Suprapubic skin (tissue), 4 donors: ENCODE measurements at places on chromosomes 6 and 20.

DNA sequence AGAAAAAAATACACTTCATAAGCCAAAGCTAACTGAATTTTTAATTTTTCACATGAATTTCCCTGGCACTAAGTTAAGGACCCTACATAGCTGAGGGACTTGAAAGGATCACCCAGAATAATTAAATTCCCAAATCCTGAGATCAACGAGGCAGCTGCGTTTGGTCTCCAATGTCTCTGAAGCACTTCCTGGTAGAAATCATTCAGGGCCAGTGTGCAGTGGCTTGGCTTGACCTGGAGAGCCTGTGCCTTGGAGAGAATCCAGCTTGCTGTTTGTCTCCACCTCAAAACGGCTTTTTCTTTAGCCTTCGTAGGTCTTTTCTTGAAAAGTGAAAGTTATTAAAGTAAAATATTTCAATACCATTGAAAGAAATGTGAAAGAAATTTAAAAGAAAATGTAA, 92.4 kb downstream of the SMOC2 start:
- no peak for DNase-seq

GRCh38 chr20:62997417-62998035, 9.2 kb downstream of the BHLHE23 start:
- DNase-seq: no peak

GRCh38 chr6:74780831-74781230, 425.0 kb downstream of the COL12A1 start:
- DNase-seq: no peak

- DNase-seq: no peak
Measured at GRCh38 chr20:13821876-13822275, 37.0 kb downstream of the NDUFAF5 start.

GRCh38 chr20:10374036-10374435, 60.0 kb downstream of the MKKS start:
- no peak for DNase-seq

DNA sequence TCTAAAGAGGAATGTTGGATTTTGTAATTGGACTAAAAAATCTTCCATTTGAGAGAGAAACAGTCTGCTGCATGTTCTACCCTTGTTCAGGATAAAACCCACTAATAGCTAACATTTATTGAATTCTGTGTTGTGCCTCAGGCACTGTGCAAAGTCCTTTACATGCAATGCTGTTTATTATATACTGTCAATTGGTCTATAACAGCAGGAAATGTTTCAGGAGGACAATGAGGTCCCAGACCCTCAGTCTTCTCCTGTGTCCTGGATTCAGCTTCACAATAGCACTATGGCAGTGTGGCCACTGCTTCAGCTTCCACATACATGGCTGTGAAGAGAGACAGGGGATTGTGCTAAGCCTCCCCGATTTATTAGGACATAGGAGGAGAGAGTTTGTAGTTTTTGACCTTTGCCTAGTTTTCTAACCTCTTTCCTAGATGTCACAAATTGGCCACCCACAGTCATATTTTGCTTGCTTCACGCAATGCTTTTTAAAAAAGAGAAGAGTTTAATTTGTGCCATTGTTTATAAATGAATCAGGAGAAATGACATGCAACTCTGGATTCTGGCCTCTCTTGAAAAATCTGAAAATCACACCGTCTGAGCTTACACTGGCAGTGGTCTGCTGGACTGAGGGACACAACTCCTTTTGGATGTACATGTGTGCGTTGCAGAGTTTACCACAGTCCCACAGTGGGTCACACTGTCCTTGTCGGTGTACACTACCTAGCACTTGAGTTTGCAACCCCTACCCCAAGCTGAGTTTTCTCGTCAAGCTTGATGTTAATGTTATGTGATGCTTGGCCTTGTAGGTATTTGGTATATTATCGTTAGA, 11.3 kb downstream of the PTPN1 start:
- DNase-seq: no peak

DNA sequence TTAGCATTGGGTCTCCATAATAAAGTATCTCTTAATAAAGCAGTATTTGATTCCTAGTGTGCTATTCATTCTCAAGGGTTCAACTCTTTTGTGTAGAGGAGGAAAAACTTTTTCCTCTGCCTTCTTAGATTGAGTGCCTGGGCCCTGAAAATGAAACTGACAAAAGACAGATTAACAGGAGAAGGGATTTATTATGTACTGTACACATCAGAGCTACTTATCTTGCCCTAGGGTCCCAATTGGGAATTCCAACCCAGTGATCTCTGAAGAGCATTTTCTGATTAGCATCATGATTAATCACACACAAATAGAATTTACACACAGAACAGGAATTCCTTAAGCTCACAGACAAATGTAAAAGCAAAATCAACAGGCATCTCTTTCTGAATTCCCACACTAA, 128.9 kb downstream of the CD164 start:
- DNase-seq: no peak

DNA sequence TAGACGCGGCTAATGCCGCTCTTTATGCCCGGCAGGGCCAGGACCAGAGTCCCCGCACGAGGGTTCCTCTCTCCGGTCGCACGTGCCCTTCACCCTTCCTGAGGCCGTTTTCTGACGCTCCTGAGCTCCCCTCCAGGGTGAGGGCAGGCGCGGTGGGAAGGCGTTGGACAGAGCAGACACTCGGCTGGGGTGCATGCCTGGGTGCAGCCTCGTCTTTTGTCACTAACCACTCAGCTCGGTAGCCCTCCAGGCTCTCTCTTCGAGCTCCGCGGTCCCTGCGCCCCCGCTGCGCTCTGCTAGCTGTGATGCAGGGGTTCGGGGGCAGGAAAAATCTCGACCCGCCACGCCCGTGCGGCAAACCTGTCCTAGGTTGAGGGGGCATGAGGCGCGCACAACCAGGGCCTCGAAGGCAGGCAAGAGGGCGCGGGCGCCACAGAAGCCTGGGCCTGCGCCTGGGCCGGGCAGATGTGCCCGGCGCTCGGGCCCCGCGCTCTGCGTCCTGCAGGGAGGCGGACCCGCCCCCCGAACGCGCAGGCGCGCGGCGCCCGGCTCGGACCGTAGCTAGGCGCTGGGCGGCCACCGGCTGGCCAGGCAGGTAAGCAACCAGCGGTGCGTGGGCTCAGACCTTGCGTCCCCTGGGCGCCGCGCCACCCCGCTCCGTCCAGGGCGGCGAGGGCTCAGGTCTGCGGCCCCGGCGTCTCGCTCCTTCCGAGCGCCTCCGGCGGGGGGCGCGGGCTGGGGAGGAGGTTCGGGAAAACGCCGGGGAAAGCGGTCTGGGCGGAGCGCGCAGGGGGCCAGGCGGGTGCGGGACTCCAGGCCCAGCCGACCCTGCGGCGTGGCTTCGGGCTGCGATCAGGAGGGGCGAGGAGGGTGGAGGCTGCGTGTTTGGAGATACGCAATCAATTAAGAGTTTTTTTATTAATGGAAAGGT, at the start of gene L3MBTL1:
Gene L3MBTL1 (plus strand): TSS at position 548 of the 931 bp plus-strand sequence. CDS start 5,807 bp downstream, outside the sequence.
- no peak for DNase-seq

GRCh38 chr6:101394936-101395335, 1.4 kb downstream of the GRIK2 start:
- DNase-seq: no peak

DNA sequence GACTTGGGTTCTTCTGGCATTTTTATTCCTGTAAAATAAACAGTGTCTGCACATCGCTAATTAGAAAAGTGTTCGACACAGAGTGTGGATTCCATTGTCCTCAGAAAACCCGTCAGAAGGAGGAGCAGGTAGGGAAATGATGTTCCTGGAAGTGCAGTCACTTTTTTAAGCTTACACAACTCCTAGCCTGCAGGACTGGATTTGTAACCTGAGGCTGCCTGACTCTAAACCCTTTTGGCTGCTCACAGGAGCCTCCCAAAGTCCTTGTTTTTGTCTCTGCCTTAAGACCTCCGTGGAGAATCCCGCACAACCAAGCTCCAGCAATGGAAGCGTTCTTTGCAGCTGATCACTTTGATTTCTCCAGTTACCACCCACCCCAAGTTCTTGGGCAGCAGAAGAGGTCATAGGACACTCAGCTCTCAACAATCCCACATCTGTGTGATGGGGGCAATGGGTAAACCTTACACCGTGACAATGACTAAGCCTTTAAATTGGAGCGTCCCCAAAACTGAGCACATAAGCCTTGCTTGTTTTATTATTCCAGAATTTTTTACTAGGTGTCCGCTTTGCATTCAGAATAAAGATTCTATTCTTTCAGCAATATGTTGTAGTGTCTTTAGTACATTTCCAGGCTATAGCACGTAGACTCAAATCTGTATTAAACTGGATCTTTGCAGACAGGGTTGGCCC, 227.9 kb downstream of the TBXT start:
- DNase-seq: no peak

- no peak for DNase-seq
Measured at GRCh38 chr6:155738602-155739105, 283.0 kb upstream of the NOX3 start.

DNA sequence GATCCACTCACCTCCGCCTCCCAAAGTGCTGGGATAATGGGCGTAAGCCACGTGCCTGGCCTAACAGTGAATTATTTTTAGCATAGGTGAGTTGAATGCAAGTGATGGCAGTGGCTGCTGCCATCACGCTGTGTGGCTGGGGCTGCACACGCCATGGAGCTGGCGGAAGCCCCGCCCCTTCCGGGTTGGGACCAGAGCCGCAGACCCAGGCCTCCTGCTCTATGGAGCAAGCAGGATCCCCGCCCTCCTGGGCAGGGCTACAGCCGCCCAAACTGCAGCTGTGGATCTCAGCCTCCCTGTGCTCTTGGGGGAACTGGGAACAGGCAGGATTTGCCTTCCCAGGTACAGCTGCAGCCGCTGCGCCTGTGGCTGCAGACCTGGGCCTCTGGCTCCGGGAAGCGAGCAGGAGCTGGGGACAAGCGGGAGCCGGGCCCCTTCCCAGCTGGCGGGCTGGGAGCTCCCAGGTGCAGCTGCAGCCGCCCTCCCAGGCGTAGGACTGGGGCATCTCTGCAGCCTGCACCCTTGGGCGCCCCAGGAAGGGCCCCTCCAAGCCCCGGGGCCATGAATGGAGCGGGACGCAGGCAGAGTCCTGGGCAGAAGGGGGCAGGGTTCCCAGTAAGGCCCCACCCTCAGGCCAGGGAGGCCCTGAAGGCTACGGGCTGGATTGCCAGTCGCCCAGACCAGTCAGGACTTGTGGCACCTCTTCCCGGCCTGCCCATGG, 30.9 kb upstream of the SLA2 start:
- no peak for DNase-seq

- no peak for DNase-seq
Measured at GRCh38 chr6:160420253-160420968, 72.2 kb downstream of the SLC22A3 start.

GRCh38 chr20:59672576-59672975, 68.2 kb downstream of the PHACTR3 start:
- no peak for DNase-seq

DNA sequence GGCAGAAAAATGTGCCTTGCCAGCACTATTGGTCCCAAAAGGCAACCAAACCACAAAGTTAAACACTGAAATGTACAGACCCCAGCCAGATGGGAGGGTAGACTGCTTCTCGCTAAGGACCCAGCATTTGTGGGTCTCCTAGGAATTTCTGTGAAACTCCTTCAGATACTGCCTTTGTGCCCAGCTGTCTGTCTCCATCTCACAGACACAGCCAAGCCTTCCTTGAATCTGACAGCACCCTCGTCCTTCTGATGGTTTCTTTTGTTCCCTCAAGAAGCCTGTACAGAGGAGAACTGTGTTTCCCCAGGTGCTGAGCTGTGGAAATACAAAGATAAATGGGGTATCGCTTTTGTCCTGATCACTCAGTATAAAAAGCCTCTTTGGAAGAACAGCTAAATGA, 254.0 kb upstream of the TAB2 start:
- DNase-seq: no peak

GRCh38 chr6:134735461-134735860, 214.4 kb downstream of the ALDH8A1 start:
- no peak for DNase-seq

- DNase-seq: no peak
Measured at GRCh38 chr6:31529329-31530150, 778 bp downstream of the MCCD1 start.

DNA sequence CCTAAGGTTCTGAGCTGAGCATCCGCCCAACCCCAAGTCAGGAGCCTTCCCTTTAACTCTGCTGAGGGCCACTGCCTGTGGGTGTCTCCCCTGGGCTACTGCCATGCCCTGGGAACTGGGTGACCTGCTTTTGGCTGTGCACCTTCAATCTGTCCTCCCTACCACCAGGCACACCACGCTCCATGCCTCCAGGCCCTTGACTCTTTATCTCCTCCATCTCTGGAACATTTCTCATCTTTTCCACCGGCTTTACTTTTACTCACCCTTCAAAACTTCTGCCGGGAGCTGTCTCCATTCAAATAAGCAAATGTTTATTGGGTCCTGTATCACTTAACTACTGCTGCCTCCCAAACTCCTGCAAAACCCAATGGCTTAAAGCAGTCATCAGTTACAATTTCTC, 83.3 kb upstream of the NHSL1 start:
- DNase-seq: no peak

GRCh38 chr20:4972506-4973251, 28.6 kb downstream of the SLC23A2 start:
- no peak for DNase-seq

- DNase-seq: no peak
Measured at GRCh38 chr6:69129046-69129445, 494.0 kb downstream of the ADGRB3 start.

DNA sequence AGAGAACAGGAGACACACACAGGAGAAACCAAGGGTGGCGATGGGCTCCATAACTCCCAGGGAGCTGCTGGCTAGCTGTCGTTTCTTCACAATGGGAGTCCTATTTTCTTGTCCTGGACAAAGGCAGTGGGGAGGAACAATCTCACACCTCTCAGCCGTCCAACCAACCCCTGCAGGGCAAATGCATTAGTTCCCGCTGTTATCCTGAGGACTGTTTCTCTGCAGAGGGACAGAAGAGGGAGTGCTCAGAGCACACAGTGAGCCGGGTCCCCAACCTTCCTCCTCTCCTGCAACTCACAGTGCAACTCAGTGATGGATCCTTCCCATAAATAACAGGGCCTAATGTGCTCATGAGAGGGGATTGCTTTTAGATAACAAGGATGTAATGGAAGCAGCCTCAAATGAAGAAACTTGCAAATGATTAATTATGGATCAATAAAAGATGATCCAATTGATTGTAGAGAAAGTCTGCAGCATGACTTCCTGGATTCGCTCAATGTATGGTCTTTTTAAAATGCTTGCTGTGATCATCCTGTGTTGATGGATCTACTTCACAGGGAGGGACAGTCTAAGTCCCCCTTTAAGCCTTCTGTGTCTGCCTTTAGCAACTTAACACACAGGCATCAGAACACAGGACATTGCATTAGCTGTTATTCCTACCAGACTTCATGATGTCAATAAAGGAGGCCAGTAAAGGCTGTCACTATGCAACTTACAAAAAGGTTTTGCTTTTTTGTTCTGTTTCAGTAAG, 453.4 kb upstream of the AGPAT4 start:
- no peak for DNase-seq

DNA sequence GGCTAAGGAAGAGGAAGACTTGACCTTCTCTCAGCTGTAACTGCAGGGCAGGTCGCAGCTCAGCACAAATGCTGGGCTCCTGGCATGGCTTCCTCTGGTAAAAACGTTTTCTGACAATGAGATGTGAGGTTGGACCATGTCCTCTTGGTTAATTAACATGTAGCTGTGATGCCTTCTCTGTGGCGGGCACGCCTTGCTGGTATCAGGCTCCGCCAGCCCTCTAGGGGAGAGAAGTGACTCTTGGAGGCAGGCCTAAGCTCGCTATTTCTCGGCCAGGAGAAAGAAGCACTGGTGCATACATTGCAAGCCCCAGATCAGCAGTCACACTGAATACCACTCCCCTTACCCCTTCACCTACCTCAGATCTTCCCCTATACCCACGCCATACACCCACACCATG, 65.0 kb downstream of the QRSL1 start:
- no peak for DNase-seq
